ENCODE measurements at places on chromosomes 16 and 17. TPM values are rescaled to one million over a fixed set of nuclear protein-coding genes. Genes with fewer than 3 reads are reported as not detected.

GRCh38 chr16:90019543-90020259 lies 445 bp upstream of the DBNDD1 start:
- H3K4me3 ChIP-seq = peak overlapping the region; percentile 20
- DNase-seq = peak; percentile 51
- H3K36me3 ChIP-seq = no peaks in the 10 kb centered on the region
- H3K4me1 ChIP-seq = peaks cover 31% of the 10 kb centered on the region
- H3K27me3 ChIP-seq = no peaks in the 10 kb centered on the region
- peak overlapping the region; percentile 25 for H3K27ac ChIP-seq

GRCh38 chr17:72539981-72540897 lies 419.4 kb downstream of the SOX9 start:
- H3K4me3 ChIP-seq = no peak overlapping the region
- peak; percentile 39 for DNase-seq
- no peaks in the 10 kb centered on the region for H3K27me3 ChIP-seq
- no peak overlapping the region for H3K27ac ChIP-seq
- H3K4me1 ChIP-seq = no peaks in the 10 kb centered on the region

DNA sequence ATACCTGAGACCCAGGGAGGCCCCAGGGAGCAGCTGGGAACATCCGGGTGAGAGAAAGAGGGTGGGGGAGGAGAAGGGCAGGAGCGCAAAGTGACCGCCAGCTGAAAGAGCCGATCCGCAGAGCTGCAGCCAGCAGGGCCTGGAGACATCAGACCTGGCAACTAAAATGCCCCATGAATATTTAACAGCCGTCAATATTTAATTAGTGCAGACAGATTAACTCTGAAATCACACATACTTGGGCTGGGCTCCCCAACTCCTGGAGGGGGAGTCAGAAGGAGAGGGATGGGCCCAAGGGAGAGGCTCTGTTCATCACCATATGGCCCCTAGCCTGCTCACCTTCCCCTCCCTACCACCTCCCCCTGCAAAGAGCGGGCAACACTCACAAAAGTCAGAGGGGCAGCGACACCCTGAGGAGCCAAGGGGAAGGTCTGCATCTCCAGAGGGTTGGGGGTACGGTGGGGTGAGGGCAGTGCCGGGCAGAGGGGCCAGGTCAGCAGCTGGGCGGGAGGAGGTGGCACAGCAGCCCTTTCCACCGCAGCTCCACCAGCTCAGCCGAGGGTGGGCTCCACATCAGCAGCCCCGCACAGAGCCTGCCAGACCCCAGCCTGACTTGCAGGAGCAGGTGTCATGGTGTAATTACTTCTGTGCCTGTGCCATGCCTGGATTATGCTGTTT lies 61.9 kb upstream of the CCL1 start:
- no peaks in the 10 kb centered on the region for H3K27me3 ChIP-seq
- no peak overlapping the region for H3K4me3 ChIP-seq
- DNase-seq = no peak
- H3K4me1 ChIP-seq = no peaks in the 10 kb centered on the region
- no peaks in the 10 kb centered on the region for H3K36me3 ChIP-seq
- no peak overlapping the region for H3K27ac ChIP-seq

The ACBD4 gene
- 59.5 TPM for total RNA-seq

DNA sequence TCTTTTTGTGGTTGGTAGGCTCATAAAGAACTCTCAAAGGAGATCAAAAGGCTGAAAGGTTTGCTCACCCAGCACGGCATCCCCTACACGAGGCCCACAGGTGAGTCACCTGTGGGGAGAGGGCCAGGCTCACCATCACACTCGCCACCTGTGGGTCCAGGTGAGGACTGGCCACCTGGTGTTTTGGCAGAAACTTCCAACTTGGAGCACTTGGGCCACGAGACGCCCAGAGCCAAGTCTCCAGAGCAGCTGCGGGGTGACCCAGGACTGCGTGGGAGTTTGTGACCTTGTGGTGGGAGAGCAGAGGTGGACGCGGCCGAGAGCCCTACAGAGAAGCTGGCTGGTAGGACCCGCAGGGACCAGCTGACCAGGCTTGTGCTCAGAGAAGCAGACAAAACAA lies 11.1 kb downstream of the GNPTG start:
- H3K4me3 ChIP-seq = no peak overlapping the region
- H3K27me3 ChIP-seq = no peaks in the 10 kb centered on the region
- peaks cover 5% of the 10 kb centered on the region for H3K36me3 ChIP-seq
- H3K27ac ChIP-seq = no peak overlapping the region
- DNase-seq = no peak

GRCh38 chr16:56935201-56935600 lies 3.3 kb downstream of the HERPUD1 start:
- H3K4me3 ChIP-seq = peak overlapping the region; percentile 1
- H3K27me3 ChIP-seq = no peaks in the 10 kb centered on the region
- H3K27ac ChIP-seq = peak overlapping the region; percentile 6
- peaks cover 36% of the 10 kb centered on the region for H3K4me1 ChIP-seq
- no peak for DNase-seq

GRCh38 chr16:51035711-51036110 lies 115.4 kb downstream of the SALL1 start:
- no peaks in the 10 kb centered on the region for H3K27me3 ChIP-seq
- H3K27ac ChIP-seq = no peak overlapping the region
- no peak for DNase-seq
- no peak overlapping the region for H3K4me3 ChIP-seq
- H3K36me3 ChIP-seq = no peaks in the 10 kb centered on the region
- no peaks in the 10 kb centered on the region for H3K4me1 ChIP-seq

The SDK2 gene
- total RNA-seq = 6.1 TPM

The SKAP1 gene
- 99.3 TPM for total RNA-seq

- no peak for DNase-seq
- H3K4me1 ChIP-seq = no peaks in the 10 kb centered on the region
- H3K27ac ChIP-seq = no peak overlapping the region
- no peaks in the 10 kb centered on the region for H3K36me3 ChIP-seq
Measured at GRCh38 chr17:9798724-9799123, 7.3 kb upstream of the DHRS7C start.

The PYCARD gene
- 13.0 TPM for total RNA-seq

GRCh38 chr16:15879255-15879811 lies 9.1 kb downstream of the CEP20 start:
- H3K4me3 ChIP-seq = no peak overlapping the region
- no peak overlapping the region for H3K27ac ChIP-seq
- no peaks in the 10 kb centered on the region for H3K36me3 ChIP-seq
- no peaks in the 10 kb centered on the region for H3K4me1 ChIP-seq
